ENCODE measurements at places on chromosomes 11 and 22. TPM values are rescaled to one million over a fixed set of nuclear protein-coding genes. Genes with fewer than 3 reads are reported as not detected.
A peak's percentile ranks its signal among the peaks of the same experiment; 100 is the strongest.

- DNase-seq, result peak; percentile 63
Measured at GRCh38 chr11:7672960-7673723, at the start of gene CYB5R2. TSS of gene CYB5R2 (minus strand) at chr11:7673500. CDS start at chr11:7672825, 675 bp downstream.

The GPR83 gene
- polyA plus RNA-seq, result 0.21 TPM

DNA sequence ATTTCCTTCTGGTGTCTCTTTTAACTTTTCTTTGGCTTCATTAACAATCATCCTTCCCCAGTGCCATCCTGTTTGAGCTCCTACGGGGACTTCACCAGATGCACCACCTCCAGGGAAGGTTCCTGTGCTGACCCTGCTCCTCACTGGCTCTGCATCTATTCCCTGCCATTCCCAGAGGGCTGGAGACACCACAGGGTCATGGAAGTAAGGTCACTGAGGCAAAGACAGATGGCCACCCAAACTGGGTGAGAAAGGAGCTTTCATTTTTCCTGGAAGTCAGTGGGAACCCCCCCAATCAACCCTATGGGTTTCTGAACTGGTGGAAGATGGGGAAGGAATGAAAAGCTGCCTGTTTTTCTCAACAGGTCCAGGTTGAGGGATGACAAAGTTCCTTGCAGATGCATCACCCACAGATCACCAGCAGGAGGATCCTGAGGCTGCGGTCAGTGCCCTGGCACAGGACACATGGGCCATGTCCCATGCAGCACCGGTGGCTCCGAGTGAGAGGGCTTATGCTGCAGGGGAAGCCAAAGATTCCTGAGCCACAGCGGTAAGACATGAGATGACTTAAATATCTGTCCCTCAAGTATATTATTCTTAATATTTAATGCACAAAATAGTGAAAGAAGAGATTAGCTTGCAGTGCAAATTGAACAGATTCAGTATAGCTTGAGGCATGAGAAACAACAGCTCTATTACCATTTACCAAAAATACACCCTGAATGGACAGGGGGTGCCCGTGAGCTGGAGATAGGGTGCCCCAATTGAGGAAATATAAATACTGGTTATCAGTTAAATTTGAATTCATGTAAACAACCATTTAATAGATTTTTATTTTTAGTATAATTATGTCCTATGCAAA lies 73.0 kb upstream of the VPREB1 start:
- no peak for DNase-seq

DNA sequence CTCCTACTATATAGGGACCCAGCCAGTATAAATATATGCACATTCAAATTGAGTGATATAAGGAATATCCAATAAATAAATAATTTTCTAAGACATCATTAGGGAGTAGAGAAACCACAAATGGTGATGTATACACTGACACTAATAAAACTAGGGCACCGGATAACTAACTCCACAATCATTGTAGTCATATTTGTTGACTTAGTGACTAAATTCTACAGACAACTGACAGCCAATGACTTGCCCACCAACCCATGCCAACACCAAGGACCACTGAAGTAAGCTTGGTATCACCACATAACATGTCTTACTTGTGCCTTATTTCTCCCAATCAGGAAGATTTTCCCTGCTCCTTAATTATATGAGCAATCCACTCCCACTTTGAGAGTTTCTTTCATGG lies 139.6 kb upstream of the TRPC6 start:
- DNase-seq, result no peak

GRCh38 chr22:38927033-38927781 lies 30.2 kb upstream of the APOBEC3A start:
- peak; percentile 55 for DNase-seq

DNA sequence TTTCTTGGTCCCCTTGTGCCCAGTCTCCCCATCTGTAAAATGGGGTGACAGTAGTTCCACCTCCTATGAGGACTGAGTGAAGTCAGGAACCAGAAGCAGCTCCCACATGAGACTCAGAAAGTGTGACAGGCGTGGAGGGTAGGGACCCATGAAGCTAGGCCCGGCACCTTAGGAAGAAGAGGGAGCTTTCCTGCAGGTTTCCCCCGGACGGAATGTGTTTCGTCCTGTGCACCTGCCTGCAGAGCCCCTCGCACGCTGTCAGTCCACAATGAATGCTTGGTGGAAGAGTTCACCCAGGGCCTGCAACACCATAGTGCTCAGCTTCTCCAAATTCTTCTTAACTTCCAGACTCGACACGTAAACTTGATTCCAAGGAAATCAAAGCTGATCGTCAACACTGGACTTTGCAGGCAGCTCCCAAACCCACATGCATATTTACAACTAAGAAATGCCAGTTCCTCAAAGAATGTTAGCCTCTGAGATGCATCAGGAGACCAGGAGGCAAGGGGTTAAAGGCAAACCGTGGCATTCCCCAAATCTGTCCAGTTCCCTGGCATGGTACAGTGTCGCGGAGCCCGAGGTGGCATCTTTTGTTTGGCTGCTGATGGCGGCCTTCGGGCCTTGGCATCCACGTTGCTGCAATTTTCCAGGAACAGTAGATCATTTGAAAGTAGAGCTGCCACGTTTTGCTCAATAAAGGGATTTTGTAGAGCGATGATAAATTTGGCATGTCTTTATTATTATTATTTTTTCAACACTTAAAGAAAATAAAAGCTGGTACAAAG lies 15.4 kb downstream of the LRP5 start:
- DNase-seq, result no peak

GRCh38 chr22:23264610-23265367 lies 84.5 kb downstream of the BCR start:
- no peak for DNase-seq

GRCh38 chr11:105799263-105799662 lies 189.4 kb downstream of the GRIA4 start:
- DNase-seq, result no peak

DNA sequence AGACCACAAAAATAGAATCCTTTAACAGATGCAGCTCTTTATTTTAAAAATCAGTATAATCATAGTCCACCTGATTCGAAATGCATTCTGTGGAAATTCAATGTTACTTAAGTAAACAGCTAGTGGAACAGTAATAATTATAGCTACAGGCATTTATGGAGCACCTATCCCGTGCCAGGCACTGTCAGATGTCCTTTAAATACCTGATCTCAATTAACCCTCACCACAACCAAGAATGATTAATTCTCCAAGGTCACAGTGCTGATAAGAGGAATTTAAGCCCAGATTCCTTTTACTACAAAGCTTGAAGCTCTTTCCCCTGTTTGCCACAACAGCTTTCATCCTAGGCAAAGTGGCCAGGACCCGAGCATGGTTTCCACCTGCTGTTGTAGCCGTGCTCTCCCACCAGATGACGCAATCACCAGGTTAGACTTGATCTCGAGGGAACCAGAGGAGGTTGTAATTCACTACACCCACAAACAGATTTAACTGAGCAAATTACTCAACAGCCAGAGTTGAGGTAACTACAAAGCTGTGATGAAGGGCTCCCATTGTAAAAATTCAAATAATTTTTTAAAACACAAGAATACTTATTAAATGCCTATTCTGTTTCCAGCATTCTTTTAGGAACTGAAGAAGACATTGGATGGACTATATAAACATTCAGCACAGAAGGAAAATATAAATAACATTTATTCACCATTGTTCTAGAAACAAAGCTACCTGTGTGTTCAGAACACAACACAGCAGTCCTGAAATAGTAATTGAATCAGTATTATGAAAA lies 10.3 kb downstream of the PRDM10 start:
- DNase-seq, result no peak

The TRIM22 gene
- polyA plus RNA-seq, result 31.1 TPM

DNA sequence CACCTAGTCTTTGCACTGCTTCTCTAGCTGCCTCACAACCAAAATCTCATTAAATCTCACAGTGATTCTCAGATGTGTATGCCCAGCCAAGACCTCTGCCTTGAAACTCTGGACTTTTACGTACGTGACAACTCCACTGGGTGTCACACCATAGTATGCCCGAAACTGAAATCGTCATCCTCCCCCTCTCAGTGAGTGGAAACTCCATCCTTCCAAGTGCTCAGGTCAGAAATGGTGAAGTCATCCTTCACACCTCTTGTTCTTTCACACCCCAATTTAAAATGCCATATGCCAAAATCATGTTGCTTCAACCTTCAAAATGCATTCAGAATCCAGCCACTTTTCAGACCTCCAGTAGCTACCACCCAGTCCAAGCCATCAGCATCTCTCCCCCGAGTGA lies 42.5 kb downstream of the SFI1 start:
- no peak for DNase-seq

The NCAM1 gene
- 42.3 TPM for polyA plus RNA-seq

The OR8G1 gene
- not detected for polyA plus RNA-seq

DNA sequence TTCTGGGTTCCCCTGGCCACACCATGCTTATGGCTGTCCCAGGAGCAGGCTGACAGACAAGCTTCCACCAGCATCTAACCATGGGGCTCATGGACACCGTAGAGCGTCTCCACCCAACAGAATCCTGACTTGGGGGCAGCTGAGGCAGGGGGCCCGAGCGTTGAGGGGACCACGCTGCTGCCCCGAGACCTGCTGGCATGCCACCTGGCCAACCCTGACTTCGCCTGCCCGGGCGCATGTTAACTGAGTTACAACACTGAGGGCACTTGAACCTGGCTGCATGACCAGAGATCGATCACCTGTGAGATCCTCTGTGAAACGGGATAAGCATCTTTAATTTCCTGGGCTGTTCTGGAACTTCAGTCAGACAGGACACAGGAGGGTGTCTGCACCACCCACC lies 13.7 kb downstream of the PPM1F start:
- DNase-seq, result no peak

- no peak for DNase-seq
Measured at GRCh38 chr11:72278905-72279304, 34.9 kb upstream of the PHOX2A start.

GRCh38 chr11:77789731-77790476 lies 30.6 kb downstream of the RSF1 start:
- no peak for DNase-seq

- no peak for DNase-seq
Measured at GRCh38 chr11:78514922-78515502, 59.7 kb downstream of the NARS2 start.

GRCh38 chr22:39877079-39877845 lies 16.3 kb downstream of the ENTHD1 start:
- DNase-seq, result no peak

The GGT5 gene
- 11.7 TPM for polyA plus RNA-seq

DNA sequence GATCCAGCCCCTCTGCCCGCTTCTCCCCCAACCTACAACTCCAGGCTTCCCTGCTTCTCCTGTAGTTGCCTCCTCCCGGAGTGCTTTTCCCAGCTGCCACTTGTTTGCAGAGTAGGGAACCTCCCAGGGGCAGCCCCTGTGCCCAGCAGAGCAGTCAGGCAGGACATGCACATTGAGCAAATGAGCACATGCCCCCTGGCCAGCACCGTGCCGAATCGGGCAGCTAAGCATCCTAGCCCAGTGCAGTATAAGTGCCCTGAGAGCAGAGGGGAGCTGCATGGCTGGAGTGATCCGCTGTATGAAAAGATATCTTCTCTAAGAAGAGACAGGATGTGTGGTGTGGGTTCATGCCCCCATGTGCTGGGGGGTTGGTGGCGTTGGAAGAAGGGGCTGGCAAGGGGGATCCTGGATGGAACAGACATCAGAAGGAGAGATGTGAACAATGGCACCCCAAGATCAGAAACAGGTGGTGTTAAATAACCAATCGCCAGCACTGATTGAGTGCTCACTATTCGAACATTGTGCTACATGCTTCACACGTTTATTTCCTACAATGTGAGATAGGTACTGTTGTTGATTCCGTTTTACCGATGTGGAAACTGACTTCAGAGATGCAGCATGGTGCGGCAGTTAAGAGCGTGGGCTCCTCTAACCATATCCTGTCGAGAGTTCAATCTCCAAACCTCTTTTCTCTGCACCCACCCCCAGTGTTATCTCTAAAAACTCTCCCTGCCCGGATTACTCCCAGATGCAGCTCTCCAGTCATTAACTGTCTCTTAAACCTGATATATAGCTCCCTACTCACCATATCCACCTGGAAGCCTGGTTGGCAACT lies 1.2 kb downstream of the AIP start:
- DNase-seq, result no peak

The ZNF214 gene
- polyA plus RNA-seq, result 10.7 TPM

DNA sequence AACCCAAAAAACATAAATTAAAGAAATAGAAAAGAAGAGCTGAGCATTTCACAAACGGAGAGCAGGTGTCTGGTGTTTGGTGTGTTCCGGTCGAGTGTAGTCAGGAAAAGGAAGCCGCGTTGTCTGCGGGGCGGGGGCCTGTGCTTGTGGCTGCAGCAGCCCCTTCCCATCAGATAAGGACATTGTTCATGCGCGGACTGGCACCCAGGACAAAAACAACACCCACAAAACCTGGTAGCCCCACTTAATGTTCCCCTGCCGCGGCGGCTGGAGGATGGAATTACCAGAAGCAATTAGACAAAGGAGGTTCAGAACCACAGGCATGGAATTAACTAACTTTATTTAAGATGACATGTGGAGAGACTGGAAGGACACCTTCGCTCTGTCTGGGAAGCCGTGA lies 29.9 kb downstream of the KRTAP5-5 start:
- no peak for DNase-seq

Measured in right lung (tissue), 10 donors.